ENCODE measurements at places on chromosomes 16 and 17. TPM values are rescaled to one million over a fixed set of nuclear protein-coding genes. Genes with fewer than 3 reads are reported as not detected.

DNA sequence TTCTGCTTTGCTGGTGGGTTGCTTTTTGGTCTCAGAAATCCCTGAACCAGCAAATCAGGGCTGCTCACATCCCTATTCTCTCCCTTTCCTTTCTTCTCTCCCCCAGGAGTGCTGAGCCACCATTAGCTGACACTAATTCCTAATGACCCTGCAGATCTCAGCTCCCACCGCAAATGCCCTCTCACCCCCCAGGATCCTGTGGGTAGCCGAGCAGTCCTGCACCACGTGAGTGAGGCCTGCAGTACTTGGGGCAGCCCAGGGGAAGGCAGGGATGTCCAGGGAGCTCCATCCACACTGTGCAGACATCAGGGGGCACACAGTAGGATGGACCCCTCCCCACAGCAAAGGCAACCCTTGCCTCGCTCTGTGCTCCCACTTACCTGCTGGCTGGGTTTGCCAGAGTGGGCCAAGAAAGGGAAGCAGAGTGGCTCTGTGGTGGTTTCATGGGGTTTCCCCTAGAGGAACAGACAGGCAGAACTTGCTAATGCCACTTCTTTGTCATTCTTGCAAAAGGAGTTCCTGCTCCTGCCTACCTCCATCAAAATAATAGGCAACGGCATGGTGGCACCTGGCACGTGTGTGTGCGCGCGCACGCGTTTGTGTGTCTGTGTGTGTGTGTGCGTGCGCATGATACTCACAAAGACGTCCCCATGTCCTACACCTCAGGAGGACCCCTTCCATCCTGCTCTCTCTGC, 135.6 kb downstream of the GAS7 start:
- no peak for DNase-seq

GRCh38 chr16:35626041-35626440, 2166.6 kb downstream of the TP53TG3F start:
- no peak for DNase-seq

JPT1 gene
- 16.6 TPM for total RNA-seq

GRCh38 chr17:11565591-11565990, 32.7 kb upstream of the DNAH9 start:
- DNase-seq, result no peak

GRCh38 chr17:57555636-57556175, 189.4 kb downstream of the CCDC182 start:
- DNase-seq, result no peak
